ENCODE measurements at places on chromosomes 5 and 9.

GRCh38 chr9:107240260-107240659 lies 42.8 kb upstream of the RAD23B start:
- no peak for DNase-seq

GRCh38 chr5:115087951-115088350 lies 81.8 kb downstream of the TRIM36 start:
- no peak for DNase-seq

DNA sequence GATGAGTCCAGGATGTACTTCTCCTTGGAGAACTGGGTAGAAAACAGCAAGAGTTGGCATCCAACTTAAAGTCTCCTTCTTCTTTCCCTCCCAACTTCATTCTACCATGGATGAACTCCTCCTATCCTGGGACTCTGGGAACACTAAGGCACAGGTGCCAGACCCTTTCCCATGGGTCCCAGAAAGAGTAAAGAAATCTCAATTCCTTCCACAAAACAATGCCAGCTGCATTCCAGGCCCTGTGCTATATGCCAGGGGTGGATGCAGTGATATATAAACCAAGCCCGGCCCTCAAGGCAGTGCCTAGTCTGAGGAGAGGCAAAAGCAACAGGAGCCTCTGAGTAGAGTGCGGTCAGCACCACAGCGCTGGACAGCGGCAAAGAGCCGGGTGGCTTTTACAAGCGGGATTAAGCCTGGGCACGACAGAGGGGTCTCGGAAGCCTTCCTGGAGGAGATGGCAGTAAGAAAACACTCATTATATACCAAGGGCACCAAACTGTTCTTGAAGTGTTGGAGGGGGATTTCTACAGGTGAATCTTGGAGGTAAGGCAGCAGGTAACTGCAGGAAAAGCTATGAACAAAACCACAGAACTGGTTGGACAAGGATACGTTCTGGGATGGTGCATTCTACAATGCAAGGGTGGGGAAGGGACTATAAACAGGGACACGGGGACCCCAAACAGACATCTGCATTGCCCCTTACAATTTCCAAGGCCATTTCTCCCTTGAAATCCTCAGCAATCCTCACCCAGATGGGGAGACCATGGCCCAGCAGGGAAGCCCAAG lies 16.4 kb upstream of the TOR2A start:
- no peak for DNase-seq

DNA sequence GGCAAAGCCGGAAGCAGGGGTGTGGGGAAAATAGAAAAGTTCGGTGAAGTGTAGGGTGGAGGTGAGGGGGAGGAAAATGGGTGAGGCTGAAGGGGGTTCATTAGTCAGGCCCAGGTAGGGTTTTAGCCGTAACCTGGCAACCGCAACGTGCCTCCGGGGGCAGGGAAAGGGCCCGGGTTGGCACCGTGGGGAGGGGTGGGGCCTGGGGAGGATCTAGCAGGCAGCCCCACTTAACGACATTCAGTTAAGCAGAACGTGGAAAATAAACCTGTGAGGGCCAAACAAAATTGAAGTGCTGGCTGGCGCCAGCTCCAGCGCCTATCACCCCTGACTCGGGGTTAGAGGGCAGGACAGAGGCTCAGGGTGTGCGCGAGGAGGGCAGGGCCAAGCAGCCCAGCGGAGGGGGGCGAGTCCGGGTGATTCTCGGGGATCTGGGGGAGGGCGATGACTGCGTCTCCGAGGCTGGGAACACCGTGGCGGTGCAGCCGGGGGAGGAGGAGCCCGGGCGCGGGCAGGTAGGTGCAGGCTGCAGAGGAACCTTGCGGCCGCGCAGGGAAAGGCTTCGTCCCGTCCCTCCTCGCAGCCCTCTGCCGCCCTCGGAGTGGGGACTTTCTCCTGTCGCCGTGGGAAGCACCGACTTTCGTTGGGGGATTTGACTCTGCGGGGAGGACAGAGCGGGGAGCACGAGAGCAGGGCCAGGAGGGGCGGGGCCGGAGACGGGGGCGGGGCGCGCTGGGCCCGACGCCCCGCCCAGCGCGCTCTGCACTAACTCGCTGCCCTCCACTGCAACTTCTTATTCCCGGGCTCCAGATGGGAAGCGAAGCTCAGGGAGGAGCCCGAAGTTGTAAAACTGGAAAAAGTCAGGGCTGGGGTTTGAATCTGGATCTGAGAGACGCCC lies 5.1 kb downstream of the RGS14 start:
- peak; percentile 85 for DNase-seq

DNA sequence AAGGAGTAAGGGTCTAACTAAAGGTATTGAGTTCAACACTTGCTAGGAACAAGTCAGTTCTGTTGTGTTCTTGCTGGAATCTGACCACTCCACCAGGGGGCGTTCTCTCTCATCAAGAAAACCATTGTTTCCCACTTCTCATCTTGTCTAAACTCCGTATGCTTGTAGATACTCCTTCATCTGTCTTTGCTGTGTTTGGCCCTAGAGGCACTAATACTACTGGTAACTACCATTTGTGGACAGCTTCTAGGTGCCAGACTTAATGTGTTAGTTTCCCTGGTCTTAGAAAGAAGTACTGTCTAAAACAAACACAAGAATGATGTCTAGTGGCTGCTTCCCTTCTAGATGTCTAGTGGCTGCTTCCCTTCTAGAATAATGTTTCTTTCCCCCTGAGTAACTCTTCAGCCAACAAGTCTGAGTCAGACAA lies 18.7 kb upstream of the PTPDC1 start:
- DNase-seq: peak; percentile 92

GRCh38 chr5:157290981-157291711 lies 25.2 kb downstream of the CYFIP2 start:
- peak; percentile 90 for DNase-seq

DNA sequence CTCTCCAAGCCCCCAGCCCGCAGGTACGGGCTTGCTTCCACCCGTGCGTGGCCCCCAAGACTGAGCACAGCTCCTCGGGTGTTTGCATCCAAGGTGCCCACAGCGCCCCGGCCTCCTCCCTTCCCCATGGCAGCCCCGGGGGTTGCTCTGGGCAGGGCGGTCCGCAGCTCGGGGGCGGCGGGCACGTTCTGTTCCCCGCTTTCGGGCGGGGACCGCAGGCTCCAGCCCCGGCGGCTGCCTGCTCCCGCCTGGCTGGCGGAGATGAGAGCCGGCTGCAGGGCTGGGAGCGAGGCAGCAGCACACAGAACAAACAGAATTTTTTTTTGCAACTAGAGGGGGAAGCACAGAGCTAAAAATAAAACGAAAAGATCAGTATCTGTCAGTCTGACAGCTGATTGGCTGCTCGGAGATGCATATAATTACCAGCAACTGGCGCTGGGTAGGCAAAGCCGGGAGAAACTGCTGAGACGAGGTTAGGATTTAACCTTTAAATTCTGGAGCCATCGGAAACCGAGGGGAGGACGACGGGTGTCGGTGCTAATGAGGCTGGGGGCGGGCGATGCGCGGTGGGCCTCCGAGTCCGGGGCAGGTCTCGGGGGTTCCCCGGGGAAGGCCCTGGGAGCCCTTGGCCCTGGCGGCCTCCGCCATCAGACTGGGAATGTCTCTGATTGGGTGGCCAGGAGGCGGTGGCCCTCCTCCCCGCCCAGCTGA lies 142.7 kb upstream of the IER5L start:
- no peak for DNase-seq

GRCh38 chr9:70753311-70753710 lies 338.9 kb upstream of the KLF9 start:
- DNase-seq: no peak

- no peak for DNase-seq
Measured at GRCh38 chr9:137192859-137193258, 4.4 kb downstream of the SSNA1 start.

DNA sequence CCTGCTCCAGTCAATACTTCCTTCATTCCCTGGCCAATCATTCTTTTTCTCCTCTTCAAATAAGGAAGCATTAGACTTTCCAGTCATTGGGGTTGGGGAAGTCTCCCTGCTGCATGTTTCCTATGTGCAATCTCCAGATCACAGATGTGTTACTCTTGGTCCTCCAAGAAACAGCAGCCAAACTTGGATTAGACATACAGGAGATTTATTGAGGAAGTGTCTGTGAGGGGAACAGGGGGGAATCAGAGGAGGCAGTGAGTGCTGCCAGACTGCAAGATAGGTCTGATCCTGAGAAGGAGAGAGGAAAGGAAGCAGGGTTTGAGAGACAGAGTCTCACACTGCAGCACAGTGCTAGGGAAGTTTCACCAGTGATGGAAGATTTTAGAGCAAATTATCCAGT lies 40.6 kb upstream of the SLIT3 start:
- no peak for DNase-seq

DNA sequence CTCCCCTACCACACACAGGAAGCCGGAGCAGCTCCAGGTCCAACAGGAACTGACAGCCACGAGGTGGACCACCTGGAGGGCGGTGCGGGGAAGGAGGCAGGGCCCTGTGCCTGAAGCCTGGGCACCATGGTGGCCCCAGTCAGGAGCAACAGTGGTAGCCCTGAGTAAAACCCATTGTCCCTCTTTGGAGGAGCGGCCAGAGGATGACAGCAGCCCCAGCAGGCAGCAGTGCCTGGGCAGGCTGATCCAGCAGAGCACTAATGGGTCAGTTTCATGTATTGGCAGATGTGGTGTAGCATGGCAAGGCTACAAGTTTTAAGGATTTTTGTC lies 47.7 kb upstream of the GARNL3 start:
- no peak for DNase-seq

GRCh38 chr5:3060283-3060682 lies 308.8 kb upstream of the IRX2 start:
- DNase-seq: no peak

DNA sequence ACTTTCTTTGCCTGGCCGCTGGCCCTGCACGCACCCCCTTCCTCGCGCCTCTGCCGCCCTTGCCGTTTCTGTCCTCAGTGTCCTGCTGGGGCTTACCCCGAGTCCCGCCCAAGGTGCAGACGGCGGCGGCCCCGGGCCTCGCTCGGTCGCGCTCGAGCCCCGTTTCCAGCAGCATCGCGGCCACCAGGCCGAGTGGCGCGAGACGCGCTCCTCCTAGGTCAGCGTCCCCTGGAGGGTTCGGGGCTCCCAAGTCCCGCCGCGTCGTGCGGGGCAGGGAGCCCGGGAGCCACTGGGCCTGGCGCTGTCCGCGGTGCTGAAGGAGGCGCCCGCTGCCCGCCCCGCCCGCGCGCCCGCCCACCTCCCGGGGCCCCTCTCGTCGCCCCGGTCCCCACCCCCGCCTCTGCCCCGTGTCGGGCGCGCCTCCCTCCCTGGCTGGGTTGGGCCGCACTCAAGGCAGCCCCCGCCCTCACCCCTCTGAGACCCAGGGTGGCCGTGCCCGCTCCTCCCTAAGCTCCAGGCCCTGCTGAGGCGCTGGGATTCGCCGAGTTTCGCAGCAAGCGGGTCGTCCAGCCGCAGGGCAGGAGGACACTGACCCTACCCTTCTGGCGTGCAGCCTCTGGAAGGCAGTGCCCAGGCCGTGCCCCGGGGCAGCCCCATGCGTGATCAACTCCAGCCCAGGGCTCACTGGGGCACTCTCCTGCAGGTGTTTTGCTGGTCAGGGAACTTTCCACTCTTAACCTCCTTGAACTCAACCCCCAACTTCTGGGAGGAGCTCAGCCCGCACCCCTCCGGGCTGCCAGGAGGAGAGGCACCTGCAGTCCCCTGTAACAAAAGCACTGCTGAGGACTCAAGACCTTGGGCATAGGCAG lies at the start of gene LHX3:
LHX3 (minus strand) TSS at position 291 of the 869 bp plus-strand sequence; CDS start at position 175, 116 bp downstream.
- no peak for DNase-seq

- DNase-seq: no peak
Measured at GRCh38 chr5:36558641-36559040, 47.8 kb upstream of the SLC1A3 start.

DNA sequence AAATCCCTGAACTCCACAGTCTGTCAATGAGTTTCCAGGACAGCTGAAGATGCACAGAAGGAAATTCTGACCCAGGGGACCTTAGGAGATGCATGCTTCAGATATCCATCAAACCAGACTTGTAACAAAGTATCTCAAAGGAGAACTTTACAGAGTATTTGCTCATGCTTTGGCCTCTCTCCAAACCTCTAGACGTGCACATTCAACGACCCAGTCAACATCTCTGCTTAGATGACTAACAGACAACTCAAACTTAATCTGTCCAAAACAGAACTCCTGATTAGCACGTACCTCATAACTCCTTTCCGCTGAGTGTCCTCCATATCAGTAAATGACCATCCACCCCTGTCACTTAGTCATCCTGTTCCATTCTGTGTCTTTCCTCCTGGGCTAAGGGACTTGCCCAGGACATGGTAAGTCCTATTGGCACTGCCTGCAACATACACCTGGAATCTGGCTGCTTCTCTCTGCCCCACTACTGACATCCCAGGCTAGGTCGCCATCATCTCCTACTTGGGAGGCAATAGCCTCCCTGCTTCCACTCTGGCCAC lies 107.4 kb downstream of the LMNB1 start:
- DNase-seq: no peak

DNA sequence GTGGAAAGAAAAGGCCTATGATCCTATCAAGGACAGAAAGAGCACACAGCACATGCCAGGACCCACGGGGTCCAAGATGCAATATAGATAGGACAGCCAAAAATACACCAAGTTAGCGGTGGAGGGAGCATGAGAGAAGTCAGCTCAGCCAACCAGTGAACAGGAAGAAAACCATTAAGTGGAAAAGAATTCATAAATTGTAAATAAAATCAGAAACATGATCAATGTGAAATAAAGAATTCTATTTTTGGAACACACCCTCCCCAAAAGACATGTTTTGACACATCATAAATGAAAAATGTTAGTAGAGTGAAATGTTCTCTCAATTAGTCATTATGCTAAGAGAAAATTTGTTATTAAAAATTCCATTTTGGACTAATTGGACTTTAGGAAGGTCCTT lies 35.6 kb downstream of the ATPSCKMT start:
- no peak for DNase-seq

DNA sequence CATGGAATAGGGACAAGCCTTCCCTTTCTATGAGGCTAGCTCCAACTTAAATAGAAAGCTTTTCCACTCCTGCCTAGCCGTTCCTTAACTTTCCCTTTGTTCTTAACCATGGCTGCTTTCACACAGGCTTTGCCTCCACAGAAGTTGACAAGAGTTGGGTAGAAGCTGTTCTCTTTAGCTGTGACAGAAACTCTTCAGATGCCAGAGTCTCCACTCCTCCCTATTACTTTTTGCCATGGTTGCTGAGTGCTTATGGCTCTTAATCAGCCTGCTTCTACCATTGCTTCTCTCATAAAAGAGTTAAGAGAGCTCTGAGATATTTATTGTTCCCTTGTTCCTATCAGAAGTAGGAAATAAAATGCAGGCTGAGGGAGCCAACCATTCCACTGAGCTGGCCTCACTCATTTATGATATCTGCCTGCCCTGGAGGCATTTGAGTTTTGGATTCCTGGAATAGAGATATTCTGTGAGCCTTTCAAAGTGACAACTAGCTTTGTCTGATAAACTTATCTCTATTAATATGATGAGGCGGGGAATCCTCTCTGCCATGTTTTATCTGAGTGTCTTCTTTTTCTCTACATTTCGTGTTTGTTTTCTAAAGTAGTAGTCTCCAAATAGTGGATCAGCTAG lies 162.6 kb downstream of the DMAC1 start:
- no peak for DNase-seq

DNA sequence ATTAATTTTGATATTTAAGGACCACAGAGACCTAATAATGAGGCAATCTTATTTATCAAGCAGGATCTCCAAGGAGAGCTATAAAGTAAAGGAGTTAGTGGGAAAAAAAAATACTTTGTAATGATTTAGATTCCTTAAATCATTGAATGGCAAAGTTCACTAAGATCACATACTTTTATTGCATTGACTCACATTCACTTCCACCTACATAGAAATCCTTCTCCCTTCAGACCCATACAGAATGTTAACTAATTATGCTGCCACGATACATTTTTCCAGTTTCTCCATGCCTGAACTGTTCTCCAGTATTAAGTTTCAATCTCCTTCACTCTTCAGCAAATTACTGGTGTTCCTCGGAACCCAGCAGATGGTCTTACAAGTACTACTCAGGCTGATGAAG lies 388.7 kb downstream of the EFNA5 start:
- DNase-seq: no peak
